ENCODE measurements at places on chromosomes 5 and 9. TPM values are rescaled to one million over a fixed set of nuclear protein-coding genes. Genes with fewer than 3 reads are reported as not detected.

The ADGRD2 gene
- total RNA-seq: not detected

The NDUFB6 gene
- total RNA-seq: 40.0 TPM

The SLC46A2 gene
- not detected for total RNA-seq

The CYSRT1 gene
- 0.65 TPM for total RNA-seq
